T1000 (cell line): ENCODE measurements at places on chromosomes 6 and 20.

DNA sequence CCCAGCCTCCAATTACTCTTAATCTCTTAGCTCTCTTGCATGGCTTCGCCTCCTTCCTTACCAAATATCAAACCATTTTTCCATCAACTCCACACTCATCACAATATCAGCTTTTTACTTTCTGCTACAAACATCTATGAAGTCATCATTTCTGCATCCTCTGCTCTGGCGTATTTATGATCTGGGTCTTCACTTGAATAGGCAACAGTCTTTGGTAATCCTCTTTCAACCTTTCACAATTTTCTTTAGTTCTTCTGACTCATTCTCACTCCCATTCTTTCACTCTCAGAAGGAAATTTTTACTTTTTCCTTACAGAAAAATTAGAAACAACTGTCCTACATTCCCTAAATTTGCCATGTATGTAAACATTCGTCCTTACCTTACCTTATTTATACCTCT is 522.4 kb downstream of the HDGFL1 start:
- DNase-seq = no peak

GRCh38 chr6:138504764-138505689 is 5.7 kb upstream of the NHSL1 start:
- DNase-seq = no peak

DNA sequence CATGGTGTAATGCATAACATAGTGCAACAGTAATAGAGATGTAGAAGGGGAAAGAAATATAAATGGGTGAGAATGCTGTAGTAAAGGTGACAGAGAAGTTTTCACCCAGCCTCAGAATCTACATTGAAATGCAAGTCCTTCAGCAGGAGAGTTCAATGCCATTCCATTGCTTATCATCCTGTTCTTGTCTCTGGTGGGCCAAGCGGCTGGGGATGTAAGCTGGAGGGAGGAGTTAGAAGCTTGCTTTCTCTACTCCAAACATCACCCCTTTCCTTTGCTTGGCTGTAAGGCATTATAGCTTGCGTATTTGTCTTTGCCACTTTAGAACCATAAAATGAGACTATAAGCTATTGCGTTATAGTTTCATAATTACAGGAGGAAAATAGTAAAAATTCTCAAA is 2.2 kb upstream of the FUT9 start:
- no peak for DNase-seq

DNA sequence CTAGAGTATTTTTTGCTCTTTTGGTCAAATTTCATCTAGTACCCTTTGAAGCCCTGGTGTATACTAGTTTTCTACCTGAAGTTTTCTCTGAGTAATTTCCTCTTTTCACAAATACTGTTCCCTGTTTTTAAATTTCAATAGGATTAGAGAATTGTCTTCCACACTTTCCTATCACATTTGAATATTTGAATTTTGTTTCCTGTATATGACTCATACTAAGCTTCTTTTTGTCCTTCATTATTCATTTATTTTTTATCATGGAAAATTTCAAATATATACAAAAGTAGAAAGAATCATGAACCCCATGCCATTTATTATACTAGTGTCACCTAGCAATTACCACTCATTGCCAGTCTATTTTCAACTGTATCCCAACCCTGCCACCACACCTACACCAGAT is 52.7 kb downstream of the LHFPL5 start:
- no peak for DNase-seq

DNA sequence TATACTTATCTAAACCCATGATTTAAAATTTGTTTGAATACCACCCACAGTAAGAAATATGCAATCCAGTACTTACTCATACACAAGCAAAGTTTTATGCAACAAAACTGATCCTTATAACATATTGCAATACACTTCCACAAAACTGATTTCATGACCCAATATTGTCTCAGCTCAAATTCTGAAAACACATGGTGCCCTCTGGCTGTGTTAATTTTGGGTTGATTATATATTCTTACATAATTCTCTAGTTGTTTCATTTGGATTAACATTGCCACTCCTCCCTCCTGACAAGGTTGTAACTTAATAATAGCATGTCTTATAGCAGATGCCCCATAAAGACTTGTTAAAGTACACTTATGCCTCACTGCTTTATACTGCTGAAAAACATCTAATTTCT is 73.0 kb upstream of the TULP1 start:
- DNase-seq = no peak

GRCh38 chr6:34866509-34866908 is 21.3 kb downstream of the TAF11 start:
- DNase-seq = no peak

GRCh38 chr20:40584130-40584809 is 104.8 kb downstream of the MAFB start:
- DNase-seq = no peak

DNA sequence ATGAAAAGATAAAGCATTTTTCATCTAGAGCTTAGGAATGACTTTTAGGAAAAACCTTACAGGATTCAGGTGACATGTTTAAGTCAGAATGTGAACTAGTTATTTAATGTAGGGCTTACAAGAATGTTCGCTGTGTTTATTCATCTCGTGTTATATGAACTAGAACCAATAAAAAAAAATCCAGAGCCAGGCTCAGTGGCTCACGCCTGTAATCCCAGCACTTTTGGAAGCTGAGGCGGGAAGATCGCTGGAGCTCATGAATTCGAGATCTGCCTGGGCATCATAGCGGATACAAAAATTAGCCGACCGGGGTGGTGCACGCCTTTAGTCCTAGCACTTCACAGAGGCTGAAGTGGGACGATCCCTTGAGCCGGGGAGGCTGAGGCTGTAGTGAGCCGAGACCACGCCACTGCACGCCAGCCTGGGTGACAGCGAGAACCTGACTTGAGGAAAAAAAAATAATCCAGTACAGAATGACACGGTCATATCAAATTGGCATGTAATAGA is 46.3 kb downstream of the OR2B2 start:
- no peak for DNase-seq
